ENCODE measurements at places on chromosomes 3 and 15.

GRCh38 chr3:20673866-20674265, 487.9 kb upstream of the SGO1 start:
- DNase-seq: no peak

- DNase-seq: no peak
Observed at GRCh38 chr3:133828576-133829309, 23.1 kb downstream of the SRPRB start.

DNA sequence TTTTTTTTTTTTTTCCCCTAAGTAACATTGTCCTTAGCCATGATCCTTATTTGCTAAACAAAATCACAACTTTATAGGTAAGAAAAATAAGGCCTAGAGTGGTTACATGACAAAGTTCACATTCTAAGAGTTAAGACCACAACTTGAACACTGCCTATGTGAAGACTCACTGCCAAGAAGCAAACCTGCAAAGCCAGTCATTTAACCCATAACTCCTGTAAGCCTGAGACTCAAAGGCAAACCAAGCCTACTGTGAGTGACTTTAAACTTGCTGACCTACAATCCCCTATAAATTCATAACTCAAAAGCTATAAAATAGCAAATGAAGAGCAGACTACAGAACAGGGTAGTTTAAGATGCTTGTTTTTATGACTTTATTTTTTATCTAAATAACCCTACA, 12.9 kb upstream of the ANKRD28 start:
- DNase-seq: no peak

DNA sequence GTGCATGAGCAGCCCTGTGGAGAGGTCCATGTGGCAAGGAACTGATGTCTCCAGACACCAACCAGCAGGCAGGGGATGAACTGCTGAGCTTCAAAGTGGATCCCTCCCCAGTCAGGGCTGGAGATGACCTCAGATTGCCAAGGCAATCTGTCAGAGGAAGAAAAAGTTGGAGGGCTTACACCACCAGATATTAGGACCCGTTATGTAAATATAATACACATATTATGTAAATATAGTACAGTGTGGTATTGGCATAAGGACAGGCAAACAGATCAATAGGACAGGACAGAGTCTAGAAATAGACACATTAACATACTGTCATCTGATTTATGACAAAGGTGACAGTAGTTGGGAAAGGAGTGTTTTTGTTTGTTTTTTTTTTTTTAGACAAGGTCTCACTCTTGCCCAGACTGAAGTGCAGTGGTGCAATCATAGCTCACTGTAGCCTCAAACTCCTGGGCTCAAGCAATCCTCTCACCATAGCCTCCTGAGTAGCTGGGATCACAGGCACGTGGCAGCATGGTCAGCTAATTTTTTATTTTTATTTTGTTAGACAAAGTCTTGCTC, 18.0 kb upstream of the RAB7A start:
- no peak for DNase-seq

- DNase-seq: no peak
Observed at GRCh38 chr3:9168241-9168741, 81.2 kb downstream of the SRGAP3 start.

DNA sequence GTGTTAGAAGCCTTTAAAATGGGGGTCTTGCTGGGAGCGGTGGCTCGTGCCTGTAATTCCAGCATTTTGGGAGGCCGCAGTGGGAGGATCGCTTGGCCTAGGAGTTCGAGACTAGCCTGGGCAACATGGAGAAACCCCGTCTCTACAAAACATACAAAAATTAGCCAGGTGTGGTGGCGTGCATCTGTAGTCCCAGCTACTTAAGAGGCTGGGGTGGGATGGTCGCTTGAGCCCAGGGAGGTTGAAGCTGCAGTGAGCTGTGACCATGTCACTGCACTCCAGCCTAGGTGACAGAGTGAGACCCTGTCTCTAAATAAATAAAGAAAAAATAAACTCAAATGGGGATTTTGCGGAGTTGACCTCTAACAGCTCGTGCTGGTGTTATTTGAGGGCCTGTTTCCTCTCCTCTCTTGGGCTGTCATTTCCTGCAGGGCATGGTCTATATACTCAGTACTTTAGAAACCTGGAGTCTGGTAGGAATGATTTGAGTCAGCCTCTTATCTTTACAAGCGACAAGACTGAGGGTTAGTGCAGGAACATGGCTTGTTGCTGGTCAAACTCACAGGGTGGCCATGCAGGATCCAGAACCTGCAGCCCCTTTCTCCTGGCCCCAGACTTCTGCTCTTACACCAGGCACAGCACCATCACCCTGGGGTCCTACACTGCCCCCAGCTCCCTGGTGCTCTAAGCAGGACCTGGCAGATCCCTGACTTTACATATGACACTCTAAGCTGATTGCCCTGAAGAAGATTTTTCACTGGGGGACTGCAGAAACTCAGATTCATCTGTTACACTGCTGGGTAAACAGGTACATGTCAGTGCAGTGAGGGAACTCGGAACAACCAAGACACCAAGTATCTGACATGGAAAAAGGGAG, 15.1 kb downstream of the EHD4 start:
- DNase-seq: no peak

GRCh38 chr3:116707531-116707930, 2.0 kb upstream of the TUSC7 start:
- DNase-seq: no peak

GRCh38 chr3:34268032-34268709, 469.7 kb downstream of the PDCD6IP start:
- DNase-seq: no peak

DNA sequence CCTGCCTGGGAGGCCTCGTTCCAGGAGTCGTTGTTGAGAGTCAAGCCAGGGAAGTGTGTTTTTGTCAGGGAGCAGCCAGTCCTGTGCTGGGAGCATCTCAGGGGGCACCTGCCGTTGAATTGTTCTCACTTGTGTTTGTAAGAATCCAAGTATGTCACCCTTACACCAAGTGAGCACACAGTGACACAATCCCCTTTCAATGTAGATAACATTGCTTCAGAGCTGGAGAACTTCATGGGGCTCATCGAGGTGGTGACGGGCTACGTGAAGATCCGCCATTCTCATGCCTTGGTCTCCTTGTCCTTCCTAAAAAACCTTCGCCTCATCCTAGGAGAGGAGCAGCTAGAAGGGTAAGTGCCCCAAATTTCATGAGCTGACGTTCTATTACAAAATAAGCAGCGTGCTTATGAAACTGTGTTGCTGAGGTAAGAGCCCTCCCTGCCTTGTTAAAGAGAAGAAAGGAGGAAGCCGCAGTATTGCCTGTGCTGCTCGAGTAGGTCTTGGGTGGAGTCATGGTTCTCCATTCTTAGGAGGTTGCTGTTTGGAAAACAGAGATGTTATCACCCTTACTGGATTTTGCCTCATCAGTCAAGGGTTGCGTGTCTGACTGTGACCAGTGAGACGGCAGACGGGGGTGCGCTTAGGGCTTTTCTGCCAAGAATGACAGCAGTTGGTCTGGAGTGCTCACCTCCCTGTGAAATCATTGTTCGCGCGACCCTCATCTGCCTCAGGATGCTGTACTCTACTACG, 108.1 kb downstream of the PGPEP1L start:
- no peak for DNase-seq

GRCh38 chr3:150519026-150519425, 27.3 kb downstream of the SERP1 start:
- no peak for DNase-seq

DNA sequence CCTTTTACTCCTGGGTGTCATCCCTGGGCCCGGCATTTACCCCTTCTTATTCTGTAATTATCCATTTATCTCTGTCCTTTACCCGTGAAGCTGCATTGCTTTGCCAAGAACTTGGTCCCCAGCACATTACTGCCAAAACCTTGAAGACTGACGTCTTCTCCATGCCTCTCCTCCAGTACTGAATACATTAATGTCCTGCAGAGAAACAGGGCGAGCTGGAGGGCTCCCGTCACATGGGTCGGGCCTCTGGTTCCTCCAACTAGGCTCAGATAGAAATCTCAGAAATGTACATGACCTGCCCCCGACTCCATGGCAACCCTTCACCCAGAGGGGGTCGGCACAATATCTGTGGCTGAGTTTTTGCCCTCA, 445 bp downstream of the EFCAB12 start:
- no peak for DNase-seq

DNA sequence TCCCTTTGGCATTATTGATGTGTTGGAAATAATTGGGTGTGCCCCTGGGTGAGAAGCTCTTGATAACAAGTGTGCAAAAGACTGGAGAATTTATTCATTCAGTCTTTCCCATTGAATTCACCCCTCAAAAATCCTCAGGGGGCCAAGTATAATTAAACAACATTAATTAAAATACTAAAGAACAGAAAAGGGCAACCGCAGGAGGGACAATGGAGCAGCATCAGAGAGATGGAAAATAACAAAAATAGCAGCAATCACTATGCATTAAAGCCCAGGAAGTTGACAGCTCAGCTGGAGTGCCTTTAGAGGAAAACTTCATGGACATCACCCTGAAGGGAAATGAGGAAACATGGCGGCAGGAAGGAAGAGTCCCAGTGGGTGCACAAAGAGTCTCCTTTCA, 227.6 kb downstream of the MINAR1 start:
- DNase-seq: no peak

- no peak for DNase-seq
Observed at GRCh38 chr3:14280326-14280725, 101.7 kb downstream of the LSM3 start.

GRCh38 chr3:97880267-97880666, 58.5 kb downstream of the CRYBG3 start:
- no peak for DNase-seq

- DNase-seq: no peak
Observed at GRCh38 chr15:73756947-73757513, 3.9 kb upstream of the INSYN1 start.

DNA sequence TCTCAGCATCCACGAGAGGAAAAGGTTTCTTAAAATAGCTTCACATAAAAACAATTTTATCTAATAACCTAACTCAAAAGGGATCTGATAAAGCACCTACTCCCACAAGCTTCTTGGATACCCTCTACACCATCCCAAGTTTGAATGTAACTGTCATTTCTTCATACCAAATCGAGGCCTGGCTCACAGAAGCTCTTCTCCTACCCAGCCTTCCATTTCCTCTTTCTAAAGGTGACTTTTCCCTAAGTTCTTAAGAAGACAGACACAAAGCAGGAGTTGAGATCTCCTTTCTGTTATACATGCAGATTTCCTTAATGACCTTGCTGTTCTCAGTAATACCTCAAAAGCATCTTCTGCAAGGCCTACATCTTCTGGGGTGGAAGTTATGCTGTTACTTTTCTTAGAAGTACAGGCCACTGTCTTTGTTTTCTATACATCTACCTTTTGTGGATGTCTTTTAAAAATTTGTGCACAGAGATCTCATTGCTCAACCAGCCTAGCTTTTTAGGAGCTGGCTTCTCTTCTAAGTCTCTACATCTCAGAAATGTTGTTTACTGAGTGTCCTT, 3.4 kb upstream of the LRRIQ4 start:
- DNase-seq: no peak

DNA sequence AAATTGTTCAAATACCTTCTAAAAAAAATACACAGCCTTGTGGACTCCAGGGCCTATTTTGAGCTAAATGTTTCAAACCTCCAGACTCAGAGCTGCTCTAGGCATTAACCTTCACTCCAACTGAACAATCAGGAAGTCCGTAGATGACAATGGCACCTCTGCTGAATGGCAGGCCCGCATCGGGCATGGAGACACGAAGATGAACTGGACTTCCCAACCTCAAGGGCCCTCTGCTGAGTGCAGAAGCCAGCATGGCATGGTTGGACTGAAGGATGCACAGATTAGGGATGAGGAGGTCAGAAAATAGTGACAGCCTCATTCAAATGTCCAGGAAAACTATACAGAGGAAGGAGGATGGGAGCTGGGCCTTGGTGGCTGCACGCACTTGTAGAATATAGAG, 2.2 kb downstream of the FAM174B start:
- DNase-seq: no peak

DNA sequence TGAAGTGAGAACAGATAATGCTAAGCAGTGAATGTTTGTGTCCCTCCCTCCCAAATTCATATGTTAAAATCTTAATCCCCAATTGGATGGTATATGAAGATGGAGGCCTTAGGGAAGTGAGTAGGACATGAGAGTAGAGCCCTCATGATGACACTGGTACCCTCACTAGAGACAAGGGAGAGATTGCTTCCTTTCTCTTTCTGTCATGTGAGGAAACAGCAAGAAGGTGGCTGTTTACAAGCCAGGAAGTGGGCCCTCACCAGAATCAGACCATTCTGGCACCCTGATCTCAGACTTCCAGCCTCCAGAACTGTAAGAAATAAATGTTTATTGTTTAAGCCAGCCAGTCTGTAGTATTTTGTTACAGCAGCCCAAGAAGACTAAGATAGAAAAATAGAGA, 209.5 kb downstream of the SATB1 start:
- DNase-seq: no peak

GRCh38 chr3:112786002-112786590, 60.6 kb downstream of the CD200R1L start:
- DNase-seq: no peak

GRCh38 chr3:193910886-193911738, 224.8 kb upstream of the HES1 start:
- DNase-seq: no peak

DNA sequence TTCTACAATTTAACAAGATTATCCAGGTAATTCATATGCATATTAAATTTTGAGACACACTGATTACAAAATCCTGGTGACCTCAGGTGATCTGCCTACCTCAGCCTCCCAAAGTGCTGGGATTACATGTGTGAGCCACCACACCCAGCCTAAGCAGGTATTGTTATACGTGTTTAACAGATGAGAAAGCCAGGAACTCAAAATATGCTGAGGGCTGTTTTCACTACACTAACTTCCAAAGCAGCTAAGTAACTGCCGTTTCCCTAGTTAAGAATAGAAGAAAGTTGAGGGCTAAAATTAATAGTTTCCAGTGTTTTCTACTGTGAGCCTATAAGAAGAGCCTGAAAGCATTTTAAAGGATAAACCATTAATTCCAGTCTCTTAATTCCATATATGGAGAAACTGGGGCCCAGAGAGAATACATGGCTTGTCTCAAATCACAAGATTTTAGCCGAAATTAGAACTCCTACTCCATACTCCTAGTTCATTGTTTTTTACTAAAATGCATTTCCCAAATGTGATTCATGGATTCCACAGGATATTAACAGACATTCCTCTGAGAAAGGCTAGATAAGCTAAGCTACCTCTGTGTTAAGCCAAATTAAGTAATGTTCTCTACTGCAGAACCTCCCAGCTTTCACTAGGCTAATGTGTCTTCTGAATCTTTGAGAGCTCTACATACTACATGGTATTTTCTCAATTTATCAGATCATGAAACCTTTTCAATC, 17.0 kb upstream of the AVEN start:
- no peak for DNase-seq
